ENCODE measurements at places on chromosomes 3 and 15. TPM values are rescaled to one million over a fixed set of nuclear protein-coding genes. Genes with fewer than 3 reads are reported as not detected.

The FBXL22 gene
- 0.11 TPM for total RNA-seq

The MEGF11 gene
- not detected for total RNA-seq

The SCN11A gene
- 0.09 TPM for total RNA-seq

The HCLS1 gene
- 20.2 TPM for total RNA-seq

The SLC12A8 gene
- total RNA-seq = 0.11 TPM

The ERICH6 gene
- total RNA-seq = 0.09 TPM

The CHRNA3 gene
- total RNA-seq = not detected

The FOXB1 gene
- total RNA-seq = not detected

The DUOXA1 gene
- not detected for total RNA-seq

The DUOXA2 gene
- total RNA-seq = not detected

The CCDC54 gene
- not detected for total RNA-seq

The RARRES1 gene
- total RNA-seq = 0.98 TPM

The RSL24D1 gene
- 67.9 TPM for total RNA-seq

The GOLGA8S gene
- under 0.01 TPM for total RNA-seq

The SPTBN5 gene
- total RNA-seq = 1.0 TPM

The STAB1 gene
- total RNA-seq = 199 TPM

The CALML4 gene
- 1.4 TPM for total RNA-seq

The SEMA3F gene
- total RNA-seq = 14.2 TPM

The ADCY5 gene
- 0.43 TPM for total RNA-seq

The CLDN16 gene
- total RNA-seq = not detected

The POU1F1 gene
- not detected for total RNA-seq

The SNTN gene
- not detected for total RNA-seq

The PRTG gene
- 2.6 TPM for total RNA-seq

The TMEM40 gene
- not detected for total RNA-seq

The MEX3B gene
- total RNA-seq = 2.8 TPM

The OXTR gene
- 0.65 TPM for total RNA-seq

The ACOX2 gene
- total RNA-seq = 1.3 TPM

The MORC1 gene
- total RNA-seq = not detected

The GRK7 gene
- not detected for total RNA-seq

The TGM5 gene
- not detected for total RNA-seq

The TRIM59 gene
- 15.9 TPM for total RNA-seq

The PIF1 gene
- 5.2 TPM for total RNA-seq

The CCR4 gene
- not detected for total RNA-seq

The UBE2Q2 gene
- total RNA-seq = 49.8 TPM

The LOXL1 gene
- 0.98 TPM for total RNA-seq

The C3orf22 gene
- total RNA-seq = not detected

The CHL1 gene
- total RNA-seq = not detected

The PLCH1 gene
- total RNA-seq = not detected

The CCR8 gene
- not detected for total RNA-seq

The WWTR1 gene
- total RNA-seq = 198 TPM

The ASB14 gene
- total RNA-seq = not detected

The CCDC71 gene
- total RNA-seq = 16.4 TPM

The KBTBD12 gene
- total RNA-seq = not detected

The ARMC8 gene
- total RNA-seq = 43.4 TPM

Measured in dermis lymphatic vessel endothelial cell (primary cell).